ENCODE measurements at places on chromosomes 7 and 10.

DNA sequence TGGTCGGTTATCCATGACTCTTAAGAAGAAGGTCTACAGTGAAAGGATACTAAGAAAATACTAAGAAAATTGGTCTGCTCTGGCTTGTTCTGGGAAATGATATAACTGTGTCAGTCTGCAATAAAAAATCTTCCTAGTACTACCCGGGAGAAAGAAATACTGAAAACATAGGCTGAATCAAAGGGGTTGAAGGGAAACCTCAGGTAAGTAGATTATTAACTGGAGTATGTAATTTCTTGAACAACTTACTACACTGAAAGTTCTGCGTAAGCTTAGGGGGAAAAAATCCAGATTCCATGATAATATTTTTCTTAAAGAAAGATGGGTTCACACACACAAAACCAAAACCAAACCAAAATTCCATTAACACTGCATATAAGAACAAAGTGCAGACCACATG is 143.3 kb downstream of the KMT2E start:
- H3K4me1 ChIP-seq: no peaks in the 10 kb centered on the region
- no peak overlapping the region for H3K27ac ChIP-seq
- H3K27me3 ChIP-seq: no peaks in the 10 kb centered on the region
- peaks cover 5% of the 10 kb centered on the region for H3K36me3 ChIP-seq
- DNase-seq: no peak

DNA sequence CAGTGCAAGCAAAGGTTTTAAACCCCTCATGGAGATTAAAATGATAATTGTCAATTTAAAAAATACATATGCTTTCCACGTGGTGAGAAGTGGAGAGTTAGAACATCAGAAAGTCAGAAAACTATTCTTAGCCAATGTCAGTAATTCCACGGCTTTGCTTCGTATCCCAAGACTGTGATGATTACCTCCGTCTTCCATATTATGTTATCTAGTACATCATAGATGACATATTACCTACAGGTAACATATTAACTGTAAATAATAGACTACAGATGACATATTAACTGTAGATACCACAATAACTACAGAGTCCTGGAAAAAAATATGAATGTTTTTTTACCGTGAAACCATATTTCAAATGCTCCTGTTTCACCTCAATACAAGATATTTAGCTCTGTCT is 579.4 kb upstream of the PFKP start:
- H3K4me3 ChIP-seq: no peak overlapping the region
- no peak overlapping the region for H3K27ac ChIP-seq
- H3K27me3 ChIP-seq: no peaks in the 10 kb centered on the region
- H3K36me3 ChIP-seq: no peaks in the 10 kb centered on the region
- no peak for DNase-seq

GRCh38 chr7:74718336-74718735 is 55.5 kb upstream of the NCF1 start:
- H3K4me3 ChIP-seq: no peak overlapping the region
- DNase-seq: no peak
- H3K27ac ChIP-seq: no peak overlapping the region
- no peaks in the 10 kb centered on the region for H3K27me3 ChIP-seq
- peaks cover 18% of the 10 kb centered on the region for H3K36me3 ChIP-seq

- H3K4me1 ChIP-seq: no peaks in the 10 kb centered on the region
- H3K36me3 ChIP-seq: no peaks in the 10 kb centered on the region
- no peak overlapping the region for H3K4me3 ChIP-seq
Measured at GRCh38 chr7:140196361-140197217, 19.8 kb upstream of the KDM7A start.

Measured in right lobe of liver (tissue), 6 donors.